CD4-positive, alpha-beta memory T cell (primary cell): ENCODE measurements at places on chromosomes 5 and 9. TPM values are rescaled to one million over a fixed set of nuclear protein-coding genes. Genes with fewer than 3 reads are reported as not detected.

BICD2 gene
- total RNA-seq: 34.2 TPM

DNA sequence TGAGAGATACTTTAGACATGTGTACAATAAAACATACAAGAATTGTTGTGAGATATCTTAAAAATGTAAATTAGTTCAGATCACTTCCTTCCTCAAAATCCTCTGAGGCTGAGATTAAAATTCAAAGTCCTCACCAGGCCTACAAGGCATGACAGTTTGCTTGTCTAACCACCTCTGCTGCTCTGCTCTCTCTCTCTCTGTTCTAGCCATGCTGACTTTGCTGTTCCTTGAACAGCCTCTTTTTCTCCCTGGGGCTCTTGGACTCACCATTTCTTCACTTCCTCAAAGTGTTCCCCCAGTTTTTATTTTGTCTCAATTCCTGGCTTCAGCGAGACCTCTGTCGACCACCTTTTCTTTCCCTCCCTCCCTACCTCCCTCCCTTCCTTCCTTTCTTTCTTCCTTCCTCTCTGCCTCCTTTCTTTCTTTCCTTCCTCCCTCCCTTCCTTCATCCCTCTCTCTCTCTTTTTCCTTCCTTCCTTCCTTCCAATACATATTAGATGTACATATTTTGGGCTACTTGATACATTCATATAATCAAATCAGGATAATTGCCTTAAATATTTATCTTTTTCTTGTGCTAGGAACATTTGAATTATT, 27.0 kb downstream of the CATSPER3 start:
- DNase-seq: no peak
- H3K36me3 ChIP-seq: no peaks in the 10 kb centered on the region
- H3K27me3 ChIP-seq: no peaks in the 10 kb centered on the region
- H3K27ac ChIP-seq: no peak overlapping the region

TNPO1 gene
- total RNA-seq: 86.2 TPM

GRCh38 chr9:21455320-21455719, 15.1 kb downstream of the IFNA1 start:
- H3K36me3 ChIP-seq: no peaks in the 10 kb centered on the region
- peak; percentile 45 for DNase-seq
- no peak overlapping the region for H3K4me3 ChIP-seq
- H3K4me1 ChIP-seq: no peaks in the 10 kb centered on the region
- no peaks in the 10 kb centered on the region for H3K27me3 ChIP-seq
- no peak overlapping the region for H3K27ac ChIP-seq

DNA sequence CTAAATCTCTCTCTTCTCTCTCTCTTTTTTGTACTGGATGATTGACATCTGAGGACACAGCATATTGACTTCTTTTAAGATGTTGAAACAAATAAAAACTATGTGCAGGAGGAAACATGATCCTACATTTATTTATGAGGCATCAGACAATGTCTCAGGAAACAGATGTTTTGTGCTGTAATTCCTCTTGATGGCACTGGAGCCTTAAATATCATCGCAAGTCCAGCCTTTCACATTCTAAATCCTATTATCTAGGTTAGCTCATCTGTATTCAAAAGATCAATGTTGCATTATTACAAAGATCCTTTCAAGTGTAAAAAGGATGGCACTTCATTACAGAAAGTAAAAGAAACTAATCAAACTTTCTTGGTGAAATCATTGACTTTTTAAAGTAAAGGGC, 63.9 kb downstream of the MAT2B start:
- no peak overlapping the region for H3K4me3 ChIP-seq
- H3K4me1 ChIP-seq: peaks cover 17% of the 10 kb centered on the region
- peaks cover 28% of the 10 kb centered on the region for H3K27me3 ChIP-seq
- H3K27ac ChIP-seq: no peak overlapping the region
- H3K36me3 ChIP-seq: no peaks in the 10 kb centered on the region

DYNC2I2 gene
- 4.3 TPM for total RNA-seq

LIFR gene
- 0.23 TPM for total RNA-seq

DNA sequence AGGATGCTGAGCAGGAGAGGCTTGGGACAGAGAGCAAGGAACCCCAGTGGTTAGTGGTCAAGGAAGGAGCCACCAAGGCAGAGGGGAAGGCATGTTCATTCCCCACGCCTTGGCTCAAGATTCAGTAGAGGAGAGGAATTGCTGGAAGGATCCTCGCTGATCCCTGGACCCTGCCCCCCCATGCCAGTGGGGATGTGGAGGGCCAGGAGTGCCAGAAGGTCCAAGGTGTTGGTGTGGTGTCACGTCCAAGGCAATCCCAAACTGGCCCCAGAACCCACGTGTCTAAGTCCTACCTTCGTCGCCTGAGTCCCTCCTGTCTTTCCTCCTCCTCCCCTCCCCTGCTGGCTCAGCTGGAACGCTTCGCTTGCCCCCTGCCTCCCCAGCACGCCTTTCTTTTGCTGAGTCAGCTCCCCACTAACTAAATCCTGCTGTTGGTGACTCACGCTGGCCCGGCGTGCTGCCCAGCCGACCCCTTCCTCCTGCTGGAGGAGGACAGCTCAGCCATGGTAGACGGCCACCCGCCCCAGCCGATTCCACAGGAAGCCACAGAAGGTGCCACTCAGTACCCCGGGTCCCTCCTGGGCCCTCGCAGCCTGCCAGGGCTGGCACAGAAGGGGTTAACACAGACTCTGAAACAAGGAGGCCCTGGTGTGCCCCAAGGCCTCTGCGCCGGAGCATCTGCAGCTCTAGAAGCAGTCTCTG, 37.6 kb upstream of the ORM1 start:
- H3K4me1 ChIP-seq: no peaks in the 10 kb centered on the region
- no peak overlapping the region for H3K27ac ChIP-seq
- no peaks in the 10 kb centered on the region for H3K36me3 ChIP-seq
- H3K4me3 ChIP-seq: no peak overlapping the region

DNA sequence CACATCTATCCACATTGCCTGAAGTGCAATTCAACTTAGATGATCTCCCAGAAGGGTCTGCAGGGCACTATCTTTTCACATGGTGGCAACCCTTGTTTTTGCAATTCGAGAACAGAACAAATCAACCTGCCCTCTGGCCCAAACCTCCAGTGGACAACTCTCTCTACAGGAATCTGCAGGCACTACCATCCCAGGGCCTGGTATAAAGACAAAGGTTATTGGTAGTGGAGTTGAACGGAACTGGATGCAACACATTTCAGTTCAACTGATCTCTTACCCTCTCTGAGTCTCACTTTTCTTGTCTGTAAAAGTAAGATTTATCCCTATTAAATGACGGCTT, 153.2 kb upstream of the EGFLAM start:
- no peak overlapping the region for H3K27ac ChIP-seq
- H3K27me3 ChIP-seq: no peaks in the 10 kb centered on the region
- no peaks in the 10 kb centered on the region for H3K4me1 ChIP-seq
- no peak for DNase-seq
- H3K36me3 ChIP-seq: no peaks in the 10 kb centered on the region
- no peak overlapping the region for H3K4me3 ChIP-seq

GRCh38 chr5:37206736-37207135, 42.4 kb downstream of the CPLANE1 start:
- H3K27ac ChIP-seq: no peak overlapping the region
- H3K27me3 ChIP-seq: no peaks in the 10 kb centered on the region
- H3K4me1 ChIP-seq: no peaks in the 10 kb centered on the region
- DNase-seq: no peak

- no peak for DNase-seq
- H3K27ac ChIP-seq: peak overlapping the region; percentile 13
- H3K27me3 ChIP-seq: no peaks in the 10 kb centered on the region
- H3K4me3 ChIP-seq: no peak overlapping the region
- H3K4me1 ChIP-seq: peaks cover 25% of the 10 kb centered on the region
Observed at GRCh38 chr9:91212596-91213243, 149.0 kb downstream of the AUH start.

GRCh38 chr9:120770931-120771330, 22.3 kb downstream of the FBXW2 start:
- H3K4me1 ChIP-seq: no peaks in the 10 kb centered on the region
- H3K4me3 ChIP-seq: no peak overlapping the region
- no peak overlapping the region for H3K27ac ChIP-seq
- no peaks in the 10 kb centered on the region for H3K27me3 ChIP-seq
- no peak for DNase-seq

GRCh38 chr5:68148096-68148495, 67.5 kb upstream of the PIK3R1 start:
- H3K4me1 ChIP-seq: no peaks in the 10 kb centered on the region
- no peaks in the 10 kb centered on the region for H3K27me3 ChIP-seq
- no peaks in the 10 kb centered on the region for H3K36me3 ChIP-seq
- no peak for DNase-seq

GRCh38 chr9:85142968-85143367, 473.4 kb downstream of the NTRK2 start:
- DNase-seq: no peak
- H3K4me3 ChIP-seq: no peak overlapping the region
- no peaks in the 10 kb centered on the region for H3K4me1 ChIP-seq
- no peaks in the 10 kb centered on the region for H3K36me3 ChIP-seq
- no peak overlapping the region for H3K27ac ChIP-seq

DNA sequence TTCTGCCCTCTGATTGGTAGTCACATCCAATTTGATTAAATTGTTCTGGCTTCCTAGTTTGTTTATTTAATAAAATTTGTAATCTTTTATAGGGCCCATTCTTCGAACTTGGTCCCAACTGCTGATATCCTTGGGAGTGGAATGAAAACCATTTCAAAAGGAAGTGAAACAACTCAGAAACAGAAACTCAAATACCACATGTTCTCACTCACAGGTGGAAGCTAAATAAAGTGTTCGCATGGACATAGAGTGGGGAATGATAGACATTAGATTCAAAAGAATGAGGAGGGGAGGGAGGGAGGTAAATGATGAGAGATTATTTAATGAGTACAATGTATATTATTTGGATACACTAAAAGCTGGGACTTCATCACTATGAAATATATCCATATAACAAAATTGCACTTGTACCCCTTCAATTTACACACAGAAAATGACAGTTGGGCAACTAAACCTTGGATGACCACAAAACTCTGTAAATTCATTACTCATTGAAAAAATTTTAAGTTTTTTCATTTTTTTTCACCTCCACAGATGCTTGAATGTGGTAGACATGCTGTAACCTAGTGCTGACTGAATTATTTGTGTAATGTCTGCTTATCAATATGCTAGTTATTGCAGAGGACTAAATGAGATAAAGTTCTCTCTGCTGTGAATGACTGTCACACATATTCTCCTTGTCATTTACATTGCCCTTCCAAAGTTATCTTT, 16.0 kb downstream of the ATP10B start:
- H3K4me3 ChIP-seq: no peak overlapping the region
- DNase-seq: no peak
- H3K27ac ChIP-seq: no peak overlapping the region
- H3K4me1 ChIP-seq: no peaks in the 10 kb centered on the region
- peaks cover 3% of the 10 kb centered on the region for H3K27me3 ChIP-seq
- no peaks in the 10 kb centered on the region for H3K36me3 ChIP-seq

DNA sequence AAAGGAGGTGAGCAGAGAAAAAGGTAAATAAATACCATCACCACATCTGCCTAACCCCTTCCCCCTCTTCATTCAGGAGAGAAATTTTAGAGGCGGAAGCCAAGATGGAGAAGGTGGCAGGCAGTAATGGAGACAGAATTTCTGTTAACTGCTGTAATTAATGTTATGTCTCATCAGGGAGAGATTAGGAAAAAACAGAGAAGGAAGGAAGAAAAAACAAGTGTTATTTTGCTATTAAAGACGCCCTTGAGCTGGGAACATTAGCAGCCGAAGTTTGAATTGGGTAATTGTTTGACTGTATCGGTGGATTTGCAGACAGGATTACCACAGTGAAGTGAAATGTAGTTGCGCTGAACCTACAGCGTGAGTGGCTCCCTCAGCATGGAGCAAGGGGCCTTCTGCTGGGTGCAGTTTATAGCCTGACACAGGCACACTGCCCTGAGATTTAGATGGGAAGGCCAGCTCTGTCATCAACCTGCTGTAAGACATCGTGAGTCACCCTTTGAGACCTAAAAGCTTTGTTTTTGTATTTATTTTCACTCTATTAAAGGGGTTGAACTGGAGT, 136.3 kb downstream of the ASTN2 start:
- no peak overlapping the region for H3K27ac ChIP-seq
- no peak for DNase-seq
- H3K36me3 ChIP-seq: no peaks in the 10 kb centered on the region
- no peaks in the 10 kb centered on the region for H3K4me1 ChIP-seq
- H3K27me3 ChIP-seq: no peaks in the 10 kb centered on the region

ZNF300 gene
- total RNA-seq: 1.2 TPM

DNA sequence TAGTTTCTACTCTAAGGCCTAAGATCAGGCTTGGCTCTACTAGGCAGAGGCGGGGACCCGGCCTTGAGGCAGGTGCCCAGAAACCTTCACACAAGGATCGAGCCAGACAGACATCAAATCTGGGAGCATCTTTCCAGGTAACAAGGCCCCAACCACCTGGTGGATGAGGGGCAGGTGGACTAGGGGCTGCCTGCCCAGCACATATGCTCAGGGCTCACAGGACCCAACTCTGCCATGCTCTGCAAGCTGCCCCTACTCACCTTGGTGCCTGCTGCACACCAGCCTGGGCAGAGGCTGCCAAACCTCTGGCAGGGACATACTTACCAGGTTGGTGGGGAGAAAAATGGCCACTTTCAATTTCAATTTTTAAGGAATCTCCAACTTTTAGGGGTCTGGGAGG, 2.2 kb upstream of the ZNF618 start:
- no peak overlapping the region for H3K4me3 ChIP-seq
- no peaks in the 10 kb centered on the region for H3K4me1 ChIP-seq
- no peaks in the 10 kb centered on the region for H3K27me3 ChIP-seq
- DNase-seq: no peak
- no peak overlapping the region for H3K27ac ChIP-seq
- no peaks in the 10 kb centered on the region for H3K36me3 ChIP-seq

DNA sequence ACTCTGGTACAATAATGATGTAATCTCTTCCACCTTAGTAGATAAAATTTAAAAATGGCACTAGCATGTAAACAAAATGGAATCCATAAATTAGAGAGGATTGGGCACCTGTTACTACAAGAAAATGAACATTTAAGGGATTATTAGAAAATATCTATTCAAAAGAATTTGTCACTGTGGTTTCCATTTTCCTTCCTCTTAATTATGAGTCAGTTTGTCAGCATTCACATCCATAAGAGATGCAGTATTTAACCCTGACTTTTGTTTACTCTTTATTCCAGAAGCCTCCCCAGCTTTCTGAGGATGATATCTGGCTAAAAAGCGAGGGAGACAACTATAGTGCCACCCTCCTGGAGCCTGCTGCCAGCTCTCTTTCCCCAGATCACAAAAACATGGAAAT, 72.1 kb downstream of the C9orf152 start:
- H3K27me3 ChIP-seq: no peaks in the 10 kb centered on the region
- peaks cover 5% of the 10 kb centered on the region for H3K36me3 ChIP-seq
- no peak overlapping the region for H3K27ac ChIP-seq
- H3K4me1 ChIP-seq: no peaks in the 10 kb centered on the region
- no peak overlapping the region for H3K4me3 ChIP-seq

- no peak overlapping the region for H3K27ac ChIP-seq
- no peaks in the 10 kb centered on the region for H3K27me3 ChIP-seq
- H3K36me3 ChIP-seq: no peaks in the 10 kb centered on the region
- no peak overlapping the region for H3K4me3 ChIP-seq
- no peak for DNase-seq
- no peaks in the 10 kb centered on the region for H3K4me1 ChIP-seq
Observed at GRCh38 chr9:133845440-133845839, 107.3 kb upstream of the SARDH start.

GRCh38 chr5:141094481-141095262, at the start of gene PCDHB2:
TSS of gene PCDHB2 (plus strand) at chr5:141094615. CDS start at chr5:141094791, 176 bp downstream.
- H3K36me3 ChIP-seq: no peaks in the 10 kb centered on the region
- H3K27me3 ChIP-seq: no peaks in the 10 kb centered on the region
- DNase-seq: no peak

GRCh38 chr5:159929176-159929575, 12.9 kb downstream of the ADRA1B start:
- H3K4me1 ChIP-seq: no peaks in the 10 kb centered on the region
- no peak overlapping the region for H3K27ac ChIP-seq
- no peak for DNase-seq
- H3K4me3 ChIP-seq: no peak overlapping the region
